ENCODE measurements at places on chromosomes 2 and 18. TPM values are rescaled to one million over a fixed set of nuclear protein-coding genes. Genes with fewer than 3 reads are reported as not detected.

Gene RPRM
- not detected for total RNA-seq

Gene FSHR
- not detected for total RNA-seq

- no peak for DNase-seq
Observed at GRCh38 chr2:137705296-137705695, 259.0 kb upstream of the HNMT start.

Gene CAPN14
- 0.35 TPM for total RNA-seq

DNA sequence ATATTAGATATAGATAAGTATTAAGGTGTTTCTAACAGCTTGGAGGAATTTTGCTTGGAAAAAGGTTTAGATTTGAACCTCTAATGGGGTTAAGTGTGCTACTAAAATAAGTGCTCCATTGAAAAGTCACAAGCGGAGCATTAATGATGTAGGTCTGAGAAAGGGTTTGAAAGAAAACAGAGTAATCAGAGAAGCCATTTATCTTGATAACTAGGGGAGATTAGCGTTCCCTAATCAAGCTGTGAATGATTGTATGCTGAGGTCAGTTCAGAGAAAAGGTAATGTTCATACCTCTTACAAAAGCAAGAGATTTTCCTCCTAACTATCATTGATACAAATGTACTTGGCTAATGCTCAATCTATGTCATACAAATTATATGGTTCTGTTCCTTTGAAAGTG lies 1.5 kb downstream of the ARHGAP25 start:
- no peak for DNase-seq

- no peak for DNase-seq
Observed at GRCh38 chr2:110919738-110920137, 187.4 kb downstream of the ACOXL start.

Gene FOXI3
- not detected for total RNA-seq

DNA sequence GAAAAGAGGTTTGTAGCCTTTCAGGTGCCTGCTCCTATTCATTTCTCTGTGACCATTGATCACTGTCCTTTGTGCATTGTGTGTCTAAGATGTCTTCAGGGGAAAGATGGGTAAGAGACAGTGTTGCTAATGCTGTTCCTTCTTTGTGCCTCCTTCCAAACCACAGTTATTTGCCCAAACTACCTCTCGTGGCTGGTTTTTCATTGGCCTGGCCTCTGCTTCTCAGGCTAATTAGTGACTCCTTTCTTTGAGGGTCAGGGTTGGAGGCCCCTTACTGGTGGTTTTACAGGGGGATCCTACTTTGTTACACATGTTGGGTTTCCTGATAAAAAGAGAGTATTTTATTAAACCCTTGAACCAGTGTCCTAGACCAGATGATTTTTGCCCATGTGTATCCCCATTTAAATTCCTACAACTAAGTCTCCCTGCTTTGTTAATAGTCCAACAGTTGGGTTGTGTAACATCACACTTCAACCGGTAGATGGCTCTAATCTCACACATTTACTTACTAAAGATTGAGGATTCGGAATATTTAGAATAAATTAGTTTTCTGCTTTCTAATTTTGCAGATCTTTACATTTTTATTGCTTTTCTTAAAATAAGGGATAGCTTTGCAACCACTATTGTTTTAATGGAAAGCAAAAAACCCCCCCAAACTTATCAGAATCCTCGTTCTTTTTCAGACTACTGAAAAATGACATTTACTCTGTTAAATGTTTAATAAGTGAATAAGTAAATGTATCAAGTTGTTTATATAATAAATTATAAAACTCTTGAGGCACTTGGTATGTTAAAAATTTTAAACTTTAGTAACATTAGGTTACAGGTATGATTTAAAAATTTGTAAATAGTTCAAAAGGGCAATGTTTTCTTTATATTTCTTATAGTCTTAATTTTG lies 2.4 kb downstream of the MARS2 start:
- no peak for DNase-seq

GRCh38 chr18:42231796-42232195 lies 276.8 kb downstream of the PIK3C3 start:
- DNase-seq, result no peak

DNA sequence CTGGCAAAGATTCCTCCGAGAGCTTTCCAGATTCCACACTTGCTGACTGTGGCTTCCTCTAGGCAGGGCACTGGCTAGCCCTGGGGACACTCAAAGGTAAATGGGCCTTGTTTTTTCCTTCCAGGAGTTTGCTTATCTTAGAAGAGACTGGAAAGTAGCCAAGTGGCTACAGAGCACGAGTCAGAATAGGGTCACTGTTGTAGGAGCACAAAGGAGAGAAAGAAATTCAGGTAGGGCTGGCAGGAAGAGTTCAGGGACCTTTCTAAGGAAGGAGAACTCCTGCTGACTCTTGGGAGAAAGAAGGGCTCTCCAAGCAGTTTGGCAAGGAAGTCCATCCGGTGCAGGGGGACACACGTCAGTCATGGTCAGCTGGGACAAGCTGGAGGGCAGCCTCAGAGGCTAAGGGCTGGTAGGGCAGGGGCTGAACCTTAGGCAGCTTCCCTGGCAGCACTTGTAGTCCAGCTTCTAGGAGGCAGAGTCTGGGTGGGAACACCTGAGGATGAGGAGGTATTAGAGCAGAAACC lies 39.5 kb downstream of the NIFK start:
- DNase-seq, result no peak

- no peak for DNase-seq
Observed at GRCh38 chr2:167406558-167406957, 518.3 kb downstream of the XIRP2 start.

- no peak for DNase-seq
Observed at GRCh38 chr2:47336259-47337238, 66.4 kb upstream of the MSH2 start.

GRCh38 chr2:129911363-129912065 lies 68.0 kb upstream of the RAB6C start:
- DNase-seq, result no peak

DNA sequence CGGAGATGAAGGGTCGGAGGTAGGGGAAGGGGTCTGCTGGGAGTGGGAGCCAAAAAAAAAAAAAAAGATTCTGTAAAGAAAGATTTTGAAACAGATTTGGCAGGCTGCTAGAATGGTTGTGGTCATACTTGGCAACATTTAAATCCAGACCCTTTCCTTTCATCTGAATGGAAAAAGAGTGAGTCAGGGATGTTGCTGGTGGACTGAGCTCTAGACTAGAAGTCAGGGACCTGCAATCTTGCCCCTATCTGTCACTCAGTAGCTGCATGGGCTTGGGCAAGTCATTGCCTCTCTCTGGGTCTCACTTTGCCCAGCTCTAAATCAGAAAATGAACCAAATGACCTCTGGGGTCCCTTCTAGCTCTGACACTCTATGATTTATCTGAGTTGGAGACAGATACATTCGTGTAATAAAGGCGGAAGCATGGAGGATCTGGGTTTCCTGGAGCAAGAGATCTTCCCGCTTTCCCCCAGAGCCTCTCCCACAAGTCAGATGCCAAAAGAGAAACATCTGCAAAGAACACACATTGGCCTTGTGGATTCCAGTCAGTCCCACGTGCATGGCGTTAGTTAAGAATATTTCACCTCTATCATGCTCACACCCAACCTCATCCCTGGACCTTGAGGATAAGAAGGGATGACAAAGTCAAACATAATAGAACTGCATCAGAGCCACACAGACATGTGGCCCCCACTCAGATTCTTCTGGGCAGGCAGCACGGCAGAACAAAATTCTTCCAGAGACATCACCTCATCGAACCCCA lies 58.5 kb downstream of the ADD2 start:
- no peak for DNase-seq

DNA sequence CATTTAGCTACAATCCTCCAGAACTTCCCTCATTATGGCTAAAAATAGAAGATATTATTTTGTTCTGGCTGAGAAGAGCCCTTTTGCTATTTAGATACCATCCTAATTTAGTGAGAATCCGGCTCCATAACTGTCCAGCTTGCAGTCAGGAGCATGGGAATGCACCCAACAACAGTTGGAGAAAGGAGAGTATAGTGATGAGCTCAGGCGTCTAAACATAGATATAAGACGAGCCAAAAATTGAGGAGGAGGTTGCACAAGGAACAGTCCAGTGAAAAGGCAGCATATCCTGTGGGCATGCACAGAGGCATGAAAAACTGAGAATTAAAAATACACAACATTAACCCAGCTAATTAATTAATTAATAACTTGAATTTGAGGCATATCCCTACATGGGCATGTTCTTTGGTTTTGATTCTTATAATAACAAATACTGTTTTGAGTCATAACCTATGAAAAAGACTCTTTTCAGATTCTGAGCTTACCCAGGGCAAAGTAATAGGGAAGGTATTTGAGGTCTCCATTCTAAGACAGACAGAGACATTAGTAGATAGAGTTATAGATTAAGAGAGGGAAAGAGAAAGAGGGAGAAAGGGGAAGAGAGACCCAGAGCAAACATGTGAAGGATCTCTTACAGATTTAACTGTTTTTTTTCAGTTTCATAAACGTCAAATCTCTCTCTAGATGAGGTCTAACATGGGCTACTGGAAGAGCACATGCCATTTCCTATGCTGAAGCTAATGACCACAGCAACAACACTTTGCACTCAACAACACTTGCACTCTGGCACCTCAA lies 311.2 kb downstream of the OSR1 start:
- DNase-seq, result no peak

Gene TYMS
- 279 TPM for total RNA-seq

Gene GAREM1
- not detected for total RNA-seq

Gene ABCB11
- not detected for total RNA-seq

Gene MOCOS
- total RNA-seq, result 0.25 TPM

GRCh38 chr2:19351499-19351898 lies 6.9 kb downstream of the OSR1 start:
- DNase-seq, result no peak

- DNase-seq, result no peak
Observed at GRCh38 chr2:109136542-109136941, 7.5 kb downstream of the SH3RF3 start.

Gene SNORC
- 1.3 TPM for total RNA-seq

DNA sequence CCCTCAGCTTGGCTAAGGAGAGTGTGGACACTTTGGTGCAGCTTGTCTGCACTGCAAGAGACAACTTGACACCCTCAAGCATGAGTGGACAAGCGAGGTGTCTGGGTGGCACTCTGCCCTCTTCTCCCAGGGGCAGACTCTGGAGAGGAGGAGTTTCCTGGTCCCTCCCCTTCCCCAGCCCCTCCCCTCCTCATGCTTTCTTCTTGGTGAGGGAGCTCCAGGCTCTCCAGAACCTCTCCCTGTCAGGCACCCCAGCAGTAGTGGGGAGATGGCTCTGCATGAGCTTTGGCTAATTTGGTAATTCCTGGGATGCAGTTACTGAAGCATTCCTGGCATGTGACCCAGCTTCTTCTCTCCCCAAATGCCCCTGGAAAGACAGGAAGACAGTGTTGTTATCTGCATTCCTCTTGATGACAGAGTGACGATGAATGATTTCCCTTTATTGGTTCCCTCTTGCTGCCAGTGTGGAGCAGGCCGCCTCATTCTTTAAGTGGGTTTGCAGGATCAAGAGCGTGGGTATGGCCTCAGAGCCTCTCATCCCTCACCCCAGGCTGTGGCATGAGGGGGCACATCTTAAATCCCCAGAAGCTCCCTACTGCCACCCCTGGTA lies 89.2 kb downstream of the STPG4 start:
- no peak for DNase-seq

DNA sequence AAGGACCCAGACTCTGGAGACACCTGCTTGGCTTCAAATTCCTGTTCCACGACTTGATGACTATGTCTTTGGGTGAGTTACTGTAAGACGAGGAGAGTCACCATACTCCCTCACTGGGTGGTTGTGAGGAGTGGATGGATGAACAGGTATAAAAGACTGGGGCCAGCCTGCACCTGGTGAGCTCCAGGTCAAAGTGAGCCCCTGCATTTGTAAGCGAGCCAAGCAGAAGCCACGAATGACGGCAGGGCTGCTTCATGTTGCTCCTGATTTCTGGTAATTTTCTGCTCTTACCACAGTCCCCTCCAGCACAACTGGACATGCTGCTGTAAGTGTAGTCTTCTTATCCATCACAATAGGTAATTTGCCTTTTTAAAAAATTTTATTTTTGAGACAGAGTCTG lies 86.6 kb downstream of the POLR1A start:
- no peak for DNase-seq

DNA sequence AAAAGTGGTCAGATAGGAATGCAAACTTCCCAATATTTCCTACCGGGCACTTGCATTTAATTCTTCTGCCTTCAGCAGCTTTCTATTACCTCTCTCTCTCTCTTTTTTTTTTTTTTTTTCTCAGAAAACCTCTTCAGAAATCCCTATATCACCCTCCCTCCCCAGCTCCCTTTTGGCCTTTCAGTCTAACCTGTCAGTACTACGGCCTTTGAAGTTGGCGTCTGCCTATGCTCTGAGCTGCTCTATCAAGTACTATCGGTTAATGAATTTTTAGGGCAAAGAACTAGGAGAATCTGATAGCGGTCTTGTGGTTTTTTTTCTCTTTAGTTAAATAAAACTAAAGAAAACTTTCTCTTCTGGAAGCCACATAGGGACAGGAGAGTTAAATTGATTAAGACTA lies 122.4 kb upstream of the MAPRE2 start:
- DNase-seq, result no peak

DNA sequence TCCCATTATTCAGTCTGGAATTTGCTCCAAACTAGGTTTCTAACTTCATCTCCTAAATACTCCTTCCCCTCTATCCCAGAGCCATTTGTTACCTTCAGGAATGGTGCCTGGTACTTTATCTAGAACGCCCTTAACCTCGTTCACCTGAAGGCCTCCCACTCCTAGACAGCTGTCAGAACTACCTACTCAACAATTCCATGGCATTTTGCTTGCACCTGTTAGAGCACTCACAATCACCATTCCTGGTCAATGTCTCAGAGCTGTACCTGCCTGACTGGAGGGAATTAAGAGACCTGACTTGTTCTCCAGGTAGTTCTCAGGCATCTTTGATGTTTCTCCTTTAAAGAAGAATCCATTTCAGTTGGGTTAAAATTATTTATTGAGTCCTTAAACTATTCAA lies 88.9 kb downstream of the GAREM1 start:
- DNase-seq, result no peak

- no peak for DNase-seq
Observed at GRCh38 chr2:51085420-51086068, 53.6 kb upstream of the NRXN1 start.

DNA sequence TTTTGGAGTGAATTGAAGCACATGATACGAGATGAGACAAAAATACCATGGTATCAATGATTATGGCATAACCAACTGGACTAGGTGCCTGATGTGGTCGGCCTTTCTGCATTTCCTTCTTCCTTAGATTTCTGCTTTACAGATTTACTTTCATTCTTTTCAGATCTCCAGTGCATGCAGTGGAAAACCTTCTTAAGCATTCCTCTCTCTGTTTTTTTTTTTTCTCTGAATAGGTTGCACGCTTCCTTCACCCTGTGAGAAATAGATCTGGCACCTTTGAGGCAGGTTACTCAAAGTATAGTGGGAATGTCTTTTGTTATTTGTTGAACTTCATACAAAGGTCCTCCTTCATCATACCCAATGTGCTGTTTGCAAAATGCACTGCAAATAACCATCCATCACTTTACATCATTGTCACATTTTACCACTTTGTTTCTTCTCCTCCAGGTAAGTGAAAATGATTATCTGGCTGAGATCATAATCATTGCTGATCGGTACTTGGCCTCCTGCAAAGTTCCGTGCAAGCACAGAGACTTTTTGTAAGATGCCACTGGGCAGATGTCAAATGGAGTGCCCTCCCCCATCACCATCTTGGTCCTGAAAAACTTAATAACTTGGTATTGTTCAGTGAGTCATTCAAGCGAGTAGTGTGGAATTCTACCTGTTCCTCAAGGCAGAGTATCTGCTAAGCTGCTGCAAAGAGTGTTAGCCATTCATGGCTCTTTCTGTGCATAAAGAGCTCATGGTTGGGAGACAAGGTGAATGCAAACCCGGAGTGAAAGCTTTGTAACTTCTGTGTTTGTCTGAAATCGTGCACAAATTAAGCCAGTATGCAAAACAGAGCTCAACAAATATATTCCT lies 30.0 kb upstream of the KLHL14 start:
- DNase-seq, result no peak

Gene CAPN13
- total RNA-seq, result not detected

Data from activated CD4-positive, alpha-beta memory T cell treated with anti-CD3 and anti-CD28 coated beads, Interleukin-2, amount 10 ng/mL, durations not matched to agents 7 days and 5 days (primary cell).